Esophagus mucosa (tissue), 1 donor: ENCODE measurements at places on chromosomes 3 and 15. TPM values are rescaled to one million over a fixed set of nuclear protein-coding genes. Genes with fewer than 3 reads are reported as not detected.

COL6A6 gene
- total RNA-seq: 0.08 TPM

SPESP1 gene
- 0.52 TPM for total RNA-seq

ECE2 gene
- not detected for total RNA-seq

FBXL22 gene
- 1.2 TPM for total RNA-seq

THSD4 gene
- 121 TPM for total RNA-seq

RLBP1 gene
- not detected for total RNA-seq

CCDC13 gene
- total RNA-seq: not detected

ARHGEF3 gene
- total RNA-seq: 30.2 TPM

GOLGA6L4 gene
- 2.4 TPM for total RNA-seq

NCEH1 gene
- total RNA-seq: 5.3 TPM

KBTBD8 gene
- total RNA-seq: 2.2 TPM

POPDC2 gene
- 0.60 TPM for total RNA-seq

COL7A1 gene
- 86.4 TPM for total RNA-seq

LRTM1 gene
- total RNA-seq: not detected

CLDN16 gene
- 0.76 TPM for total RNA-seq

MUC20 gene
- 34.9 TPM for total RNA-seq

SAMD7 gene
- total RNA-seq: not detected

NAALADL2 gene
- 2.4 TPM for total RNA-seq

WDR5B gene
- 1.9 TPM for total RNA-seq

INKA1 gene
- total RNA-seq: 14.2 TPM

SCN11A gene
- total RNA-seq: 0.04 TPM

AMOTL2 gene
- 33.2 TPM for total RNA-seq

FBXO40 gene
- total RNA-seq: not detected

ALDH1A2 gene
- 1.8 TPM for total RNA-seq

MAGI1 gene
- total RNA-seq: 13.7 TPM

AADAC gene
- total RNA-seq: 0.44 TPM

LAMB2 gene
- total RNA-seq: 69.7 TPM

RASSF1 gene
- total RNA-seq: 13.6 TPM

DUOXA1 gene
- 131 TPM for total RNA-seq

IL5RA gene
- total RNA-seq: not detected

RBM5 gene
- 59.5 TPM for total RNA-seq

MCTP2 gene
- 14.6 TPM for total RNA-seq

IL16 gene
- 2.7 TPM for total RNA-seq

FBLN2 gene
- 10.4 TPM for total RNA-seq

GOLGA8R gene
- total RNA-seq: 1.8 TPM

ALS2CL gene
- total RNA-seq: 55.7 TPM

GABRR3 gene
- total RNA-seq: not detected
